ENCODE measurements at places on chromosomes 3 and 15. TPM values are rescaled to one million over a fixed set of nuclear protein-coding genes. Genes with fewer than 3 reads are reported as not detected.

The SLC2A2 gene
- total RNA-seq: not detected

The ALG1L2 gene
- total RNA-seq: not detected

The LRRC31 gene
- total RNA-seq: not detected

The TPRG1 gene
- 0.16 TPM for total RNA-seq

The AHSG gene
- total RNA-seq: 0.09 TPM

The BHLHE40 gene
- 53.9 TPM for total RNA-seq

The RPP25 gene
- 26.4 TPM for total RNA-seq

The GOLGA8J gene
- not detected for total RNA-seq

The C15orf62 gene
- total RNA-seq: not detected

The MELTF gene
- 40.5 TPM for total RNA-seq

The CFAP92 gene
- not detected for total RNA-seq

The TM4SF4 gene
- 35.9 TPM for total RNA-seq

The BCHE gene
- total RNA-seq: 1.0 TPM

The TUSC2 gene
- 36.2 TPM for total RNA-seq

The DNAJB11 gene
- total RNA-seq: 57.8 TPM

The SERPINI2 gene
- not detected for total RNA-seq

The ACOX2 gene
- total RNA-seq: 6.0 TPM

The GOLGA8S gene
- 0.18 TPM for total RNA-seq

The CCR9 gene
- not detected for total RNA-seq

The TMPRSS7 gene
- 0.08 TPM for total RNA-seq

The CHRNA5 gene
- total RNA-seq: 30.7 TPM

The MYRIP gene
- total RNA-seq: not detected

The DNAJB8 gene
- total RNA-seq: not detected

The NR2E3 gene
- 0.09 TPM for total RNA-seq

The NPAP1 gene
- total RNA-seq: not detected

The BTD gene
- total RNA-seq: 14.5 TPM

The SHISA5 gene
- total RNA-seq: 132 TPM

The CPOX gene
- 20.0 TPM for total RNA-seq

The ARRDC4 gene
- 0.20 TPM for total RNA-seq

The ZNF80 gene
- 0.04 TPM for total RNA-seq

The RCN2 gene
- 58.8 TPM for total RNA-seq

The RPL4 gene
- total RNA-seq: 5,526 TPM

The RETNLB gene
- not detected for total RNA-seq

The LPP gene
- total RNA-seq: 13.3 TPM

The MITF gene
- total RNA-seq: 10.2 TPM

The FBXO40 gene
- total RNA-seq: not detected

The SYNPR gene
- not detected for total RNA-seq

The CFAP100 gene
- not detected for total RNA-seq

The AGTR1 gene
- total RNA-seq: 0.59 TPM

The STAC gene
- total RNA-seq: 2.1 TPM

The MESP2 gene
- 0.50 TPM for total RNA-seq

The MAP6D1 gene
- 6.6 TPM for total RNA-seq

The GOLGA6B gene
- total RNA-seq: not detected

The CELF6 gene
- total RNA-seq: not detected

The GCNT3 gene
- 125 TPM for total RNA-seq

The MED12L gene
- total RNA-seq: 0.41 TPM

The RTP3 gene
- total RNA-seq: not detected

The OCA2 gene
- total RNA-seq: 0.48 TPM
